ENCODE measurements at places on chromosomes 13 and 19.

GRCh38 chr13:24110011-24110410, 50.5 kb upstream of the SPATA13 start:
- no peak for DNase-seq

DNA sequence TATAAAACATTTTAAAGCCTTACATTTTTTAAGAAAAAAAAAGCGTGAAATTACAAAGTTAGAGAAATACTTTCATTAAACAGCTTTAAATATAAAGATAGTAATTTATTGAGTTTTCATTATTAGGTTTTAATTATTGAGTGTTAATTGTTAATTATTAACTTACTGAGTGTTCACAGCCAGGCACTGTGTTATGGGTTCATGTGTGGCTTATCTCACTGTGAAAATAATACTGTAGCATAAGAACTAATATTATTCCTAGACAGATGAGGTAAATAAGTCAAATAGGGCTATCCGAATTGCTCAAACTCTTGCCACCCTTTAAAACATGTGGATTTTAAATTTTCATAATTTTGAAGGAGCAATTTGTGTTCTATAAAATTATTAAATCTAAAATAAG, 956.1 kb upstream of the PCDH20 start:
- DNase-seq: no peak

- DNase-seq: no peak
Measured at GRCh38 chr13:89163096-89163495, 1491.9 kb downstream of the SLITRK5 start.

DNA sequence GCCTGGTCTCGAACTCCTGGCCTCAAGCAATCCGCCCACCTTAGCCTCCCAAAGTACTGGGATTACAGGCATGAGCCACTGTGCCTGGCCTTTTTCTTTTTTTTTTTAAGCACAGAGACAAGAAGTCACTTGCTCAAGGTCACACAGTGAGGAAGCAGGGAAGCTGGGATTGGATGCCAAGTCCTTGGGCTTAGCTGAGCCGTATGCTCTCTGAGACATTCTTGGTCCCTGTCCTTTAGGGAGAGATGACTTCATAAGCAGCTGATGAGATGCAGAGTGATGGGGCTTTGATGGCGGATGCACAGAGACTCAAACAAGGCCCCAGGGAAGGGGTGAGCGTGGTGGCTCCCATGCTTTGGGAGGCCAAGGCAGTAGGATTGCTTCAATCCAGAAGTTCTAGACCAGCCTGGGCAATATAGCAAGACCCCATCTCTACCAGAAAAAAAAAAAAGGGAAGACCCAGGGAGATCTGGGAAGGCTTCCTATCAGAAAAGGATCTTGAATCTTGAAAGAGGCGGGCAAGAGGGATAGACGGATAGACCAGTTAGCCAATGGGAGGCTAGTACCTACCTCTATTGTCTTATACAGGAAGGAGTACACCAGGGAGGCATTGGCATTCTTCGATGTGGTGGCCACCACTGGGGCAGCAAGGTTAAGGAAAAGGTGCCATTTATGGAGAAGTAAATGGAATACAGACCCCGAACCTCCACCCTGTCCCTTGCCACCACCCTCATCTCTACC, 3.9 kb downstream of the AP1M2 start:
- no peak for DNase-seq

GRCh38 chr13:111482126-111482525, 161.7 kb downstream of the TEX29 start:
- no peak for DNase-seq

Measured in GM03348 (cell line).